ENCODE measurements at places on chromosomes 3 and 15.

GRCh38 chr3:4994823-4995499, 15.7 kb downstream of the BHLHE40 start:
- DNase-seq: no peak

- DNase-seq: no peak
Measured at GRCh38 chr15:22958487-22959280, 21.5 kb downstream of the CYFIP1 start.

DNA sequence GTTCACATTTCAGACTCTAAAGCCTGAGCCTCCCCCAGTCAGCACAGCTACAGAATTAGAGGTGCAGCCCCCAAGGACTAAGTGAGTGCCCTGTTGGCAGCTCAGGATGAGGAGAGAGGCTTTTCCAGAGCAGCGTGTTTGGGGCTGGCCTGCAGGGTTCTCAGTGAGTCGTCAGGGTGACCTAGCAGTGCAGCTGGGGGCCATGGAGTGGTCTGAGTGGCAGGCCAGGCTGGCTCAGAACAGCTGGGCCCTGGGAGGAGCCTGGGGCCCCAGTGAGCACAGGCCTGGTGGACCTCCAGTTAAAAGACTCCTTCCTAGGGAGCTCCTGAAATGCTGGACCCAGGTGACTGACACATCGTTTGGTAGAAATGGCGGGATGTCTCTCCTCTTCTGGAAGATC, 108.3 kb downstream of the SLC49A4 start:
- no peak for DNase-seq

DNA sequence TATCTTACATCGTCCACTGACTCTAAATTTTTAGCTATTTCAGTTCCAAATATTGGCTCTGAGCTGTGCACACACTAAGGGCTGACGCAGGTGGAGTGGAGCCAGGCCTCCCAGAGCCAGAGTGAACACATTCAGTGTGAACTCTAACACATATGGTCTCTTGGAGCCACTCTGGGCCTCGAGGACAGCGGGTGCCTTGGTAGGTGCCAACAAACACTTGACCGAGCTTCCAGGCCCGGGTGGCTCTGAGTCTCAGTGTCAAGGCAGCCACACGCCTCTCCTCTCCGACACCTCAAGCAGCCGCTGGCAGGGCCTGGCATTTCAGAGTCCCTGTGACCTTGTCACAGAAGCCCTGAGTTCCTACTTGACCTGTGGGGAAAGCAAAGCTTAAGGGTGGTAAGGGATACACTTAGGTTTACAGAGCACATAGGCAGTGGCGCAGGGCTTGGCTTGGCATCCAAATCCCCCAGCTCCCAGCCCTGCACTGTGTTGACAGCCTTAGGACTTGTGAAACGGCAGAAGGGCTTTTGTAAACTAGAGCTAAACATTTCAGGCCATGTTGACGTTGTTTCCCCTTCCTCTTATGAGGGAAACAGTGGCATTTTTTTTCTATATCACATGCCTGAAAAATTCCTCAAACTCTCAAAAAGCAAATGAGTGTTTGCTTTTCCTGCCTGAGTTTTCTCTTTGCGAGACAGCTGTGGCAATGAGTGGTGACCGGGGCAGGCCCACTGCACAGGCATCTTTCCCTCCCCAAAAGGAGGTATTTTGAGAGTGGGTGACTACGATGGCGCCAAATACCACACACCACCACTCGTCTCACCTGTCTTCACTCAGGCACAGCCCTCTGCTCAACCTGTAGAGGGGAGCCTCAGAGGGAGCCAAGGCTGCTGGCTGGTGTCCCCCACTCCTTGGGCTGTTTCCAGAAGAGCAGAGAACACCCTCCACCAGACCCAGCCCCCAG, 60.8 kb downstream of the DAPK2 start:
- no peak for DNase-seq

DNA sequence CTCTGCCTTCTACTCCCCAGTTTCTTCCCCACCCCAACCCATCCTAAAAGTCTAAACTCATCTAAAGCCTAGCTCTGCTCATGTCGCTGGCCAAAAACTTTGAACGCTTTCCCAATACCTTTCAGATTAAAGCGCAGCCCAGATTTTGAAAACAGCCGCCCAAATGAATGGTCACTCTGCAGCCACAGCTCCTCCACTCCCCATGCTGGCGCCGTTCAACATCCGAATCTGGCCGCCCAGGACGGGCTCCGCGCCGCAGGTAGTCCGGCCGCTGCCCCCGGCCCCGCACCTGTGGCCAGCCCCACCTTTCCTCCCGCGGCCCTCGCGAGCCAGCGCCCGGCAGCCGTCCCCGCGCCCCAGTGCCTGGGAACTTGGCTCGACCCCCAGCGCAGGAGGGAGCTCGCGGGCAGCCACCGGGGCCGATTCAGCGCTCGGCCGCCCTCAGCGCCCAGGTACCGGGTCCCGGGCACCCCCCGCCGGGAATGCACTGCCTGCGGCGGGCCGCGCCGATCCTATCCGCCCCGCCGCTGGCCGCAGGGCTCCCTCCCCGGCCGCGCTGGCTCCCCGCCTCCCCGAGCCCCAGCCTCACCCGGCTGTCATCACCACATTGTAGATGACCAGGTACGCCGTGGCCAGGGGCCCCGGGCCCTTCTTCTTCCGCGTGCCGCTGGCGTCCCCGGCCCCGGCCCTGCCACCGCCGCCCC, 417 bp downstream of the HACD2 start:
- peak; percentile 53 for DNase-seq

DNA sequence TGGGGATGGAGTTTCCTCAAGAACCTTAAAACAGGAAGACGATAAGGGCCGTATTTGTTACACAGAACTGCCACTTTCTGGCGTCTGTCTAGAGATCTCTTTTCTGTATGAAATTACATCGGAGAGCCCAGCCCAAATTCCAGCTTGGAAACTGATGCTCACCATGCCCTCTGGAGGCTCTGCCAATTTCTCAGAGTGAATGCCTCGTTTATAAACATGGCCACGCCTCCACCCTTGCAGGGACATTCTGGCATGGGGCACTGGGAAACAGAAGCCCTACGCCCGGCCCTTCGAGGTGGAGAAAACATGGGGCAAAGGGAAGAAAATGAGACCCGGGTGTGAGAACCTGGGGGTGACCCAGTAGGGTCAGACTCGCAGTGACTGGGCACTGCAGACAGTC, 53.4 kb upstream of the SEC13 start:
- DNase-seq: no peak

DNA sequence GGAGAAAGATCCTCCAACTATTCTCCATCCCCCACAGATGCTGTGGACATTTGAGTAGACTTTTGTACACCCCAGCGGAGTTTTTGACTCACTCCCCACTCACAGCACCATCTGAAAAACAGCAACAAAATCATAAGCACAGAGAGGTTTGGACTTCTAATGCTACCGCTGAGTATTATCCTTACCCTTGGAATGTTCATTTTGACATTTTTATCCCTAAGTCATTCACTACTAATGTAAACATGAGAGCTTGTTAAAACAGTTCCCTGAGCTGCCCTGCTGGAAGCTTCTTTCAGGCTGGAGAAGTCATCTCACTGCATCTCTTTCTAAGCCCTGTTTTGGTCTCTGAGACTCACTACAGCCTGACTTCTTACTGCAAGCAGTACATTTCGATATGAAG, 1045.9 kb downstream of the MCTP2 start:
- no peak for DNase-seq

DNA sequence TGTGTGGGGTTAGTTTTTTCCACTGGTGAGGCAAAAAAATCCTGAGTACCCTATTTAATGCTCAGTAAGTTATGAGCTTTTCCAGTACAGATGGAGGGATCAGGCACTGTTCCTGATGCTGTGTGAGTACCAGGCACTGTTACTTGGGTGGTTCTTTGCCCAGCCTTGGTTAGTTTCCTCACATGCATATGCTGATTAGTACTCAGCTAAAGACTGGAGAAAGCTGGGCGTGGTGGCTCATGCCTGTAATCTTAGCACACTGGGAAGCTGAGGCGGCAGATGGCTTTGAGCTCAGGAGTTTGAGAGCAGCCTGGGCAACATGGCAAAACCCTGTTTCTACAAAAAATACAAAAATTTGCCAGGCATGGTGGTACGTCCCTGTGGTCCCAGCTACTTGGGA, 210.3 kb upstream of the SGO1 start:
- DNase-seq: no peak

DNA sequence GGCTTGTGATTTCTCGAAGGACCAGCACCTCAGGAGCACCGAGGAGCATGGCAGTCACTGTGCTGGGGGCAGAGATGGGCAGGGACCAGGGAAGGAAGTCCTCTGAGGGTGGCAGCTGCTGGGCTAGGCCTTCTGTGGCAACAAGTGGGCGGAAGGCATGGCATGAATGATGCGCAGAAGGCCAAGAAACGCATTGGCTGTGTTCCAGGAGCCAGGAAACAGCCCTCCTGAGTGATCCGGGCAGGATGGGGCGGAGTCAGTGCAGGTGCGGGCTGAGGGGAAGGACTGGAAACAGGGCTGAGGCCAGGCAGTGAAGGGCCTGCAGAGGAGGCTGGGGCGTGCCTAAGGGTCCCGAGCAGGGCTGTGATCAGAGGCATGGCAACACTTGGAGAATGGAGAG, 23.6 kb downstream of the MRPS11 start:
- DNase-seq: no peak

GRCh38 chr15:68298882-68299381, 21.4 kb downstream of the FEM1B start:
- DNase-seq: no peak

DNA sequence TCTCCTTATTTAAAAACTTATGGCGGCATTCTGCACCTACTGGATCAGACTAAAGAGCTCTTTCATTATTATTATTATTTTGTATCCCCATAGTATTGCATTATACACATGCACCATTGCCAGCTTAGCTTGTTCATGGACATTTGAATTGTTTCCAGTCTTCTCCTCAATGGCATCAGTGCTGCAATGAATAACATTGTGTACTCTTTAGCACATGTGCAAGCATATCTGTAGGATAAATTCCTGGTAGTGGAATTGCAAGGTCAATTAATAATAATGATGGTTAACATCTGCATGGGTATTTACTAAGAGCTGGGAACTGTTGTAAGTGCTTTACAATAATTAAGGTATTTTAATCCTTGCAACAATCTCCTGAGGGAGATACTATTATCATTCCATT, 52.0 kb downstream of the AMOTL2 start:
- no peak for DNase-seq

- no peak for DNase-seq
Measured at GRCh38 chr3:138976047-138976446, 29.0 kb downstream of the FOXL2NB start.

GRCh38 chr3:172132159-172132586, 92.8 kb downstream of the FNDC3B start:
- peak; percentile 15 for DNase-seq

- no peak for DNase-seq
Measured at GRCh38 chr3:194007592-194008337, 128.2 kb upstream of the HES1 start.

DNA sequence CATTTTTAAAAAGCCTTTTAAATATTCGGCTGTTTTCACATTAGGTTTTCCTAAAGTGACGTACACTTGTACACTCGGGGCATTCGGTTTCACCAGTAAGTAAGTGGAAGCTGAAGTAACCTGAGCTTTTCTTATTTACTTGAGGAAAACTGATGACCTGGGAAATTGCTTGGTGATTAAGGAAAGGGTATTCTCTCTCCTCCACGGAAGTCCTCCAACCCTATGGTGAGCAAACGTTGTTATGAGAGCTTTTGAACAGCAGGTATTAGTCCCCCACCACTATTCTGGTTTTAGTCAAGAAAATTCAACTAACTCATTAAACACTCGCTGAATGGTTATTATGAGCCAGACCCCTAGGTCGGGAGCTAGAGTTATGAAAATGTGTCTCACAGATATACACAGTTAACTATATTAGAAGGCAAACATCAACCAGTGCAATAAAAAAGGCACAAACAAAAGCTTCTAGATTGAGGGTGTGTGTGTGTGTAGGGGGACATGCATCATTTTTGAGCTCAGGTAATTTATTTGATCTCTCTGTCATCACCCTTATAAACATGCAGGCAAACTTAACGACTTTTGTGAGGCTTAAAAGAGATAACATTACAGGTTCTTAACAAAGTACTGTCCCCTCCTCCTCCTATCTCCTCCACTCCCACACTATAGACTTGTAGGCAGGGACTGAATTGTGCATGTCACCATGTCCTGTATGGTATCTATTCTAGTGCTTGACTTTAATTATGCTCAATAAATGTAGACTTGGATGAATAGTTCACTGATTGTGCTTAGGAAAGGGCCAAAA, 143.3 kb upstream of the MB21D2 start:
- DNase-seq: no peak

GRCh38 chr15:52819253-52819652, 29.1 kb upstream of the ONECUT1 start:
- no peak for DNase-seq

All from stimulated activated naive CD4-positive, alpha-beta T cell treated with Interleukin-2 at 50 U/mL for 16 hours (primary cell).